ENCODE measurements at places on chromosomes 1 and 21. TPM values are rescaled to one million over a fixed set of nuclear protein-coding genes. Genes with fewer than 3 reads are reported as not detected.

DNA sequence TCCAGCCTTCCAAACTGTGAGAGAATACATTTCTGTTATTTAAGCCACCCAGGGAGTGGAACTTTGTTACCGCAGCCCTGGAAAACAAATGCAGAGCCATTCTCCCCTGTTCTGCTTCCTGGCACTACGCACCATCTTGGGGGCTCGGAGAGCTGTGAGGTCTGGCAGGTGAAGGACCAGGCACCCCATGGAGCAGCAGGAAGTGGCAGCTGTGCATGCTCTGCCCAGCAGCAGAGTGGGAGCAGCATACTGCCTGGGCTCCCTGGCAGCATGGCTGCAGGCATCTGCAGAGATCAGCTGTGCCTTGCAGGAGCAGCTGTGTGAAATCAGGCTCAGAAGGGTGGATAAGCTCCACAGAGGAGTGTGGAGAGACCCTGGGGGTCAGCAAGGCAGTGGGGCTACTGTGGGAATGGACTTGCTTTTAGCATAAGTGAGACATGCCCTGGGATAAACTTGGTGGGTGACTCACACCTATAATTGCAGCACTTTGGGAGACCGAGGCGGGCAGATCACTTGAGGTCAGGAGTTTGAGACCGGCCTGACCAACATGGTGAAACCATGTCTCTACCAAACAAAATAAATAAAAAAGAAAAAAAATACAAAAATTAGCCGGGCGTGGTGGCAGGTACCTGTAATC is 17.7 kb upstream of the ZSCAN20 start:
- no peak for DNase-seq

- DNase-seq = no peak
Observed at GRCh38 chr1:155761736-155762405, 73.0 kb downstream of the DAP3 start.

GRCh38 chr1:29584776-29585175 is 348.5 kb downstream of the PTPRU start:
- DNase-seq = no peak

- no peak for DNase-seq
Observed at GRCh38 chr1:27116232-27116631, 38.7 kb downstream of the SLC9A1 start.

DNA sequence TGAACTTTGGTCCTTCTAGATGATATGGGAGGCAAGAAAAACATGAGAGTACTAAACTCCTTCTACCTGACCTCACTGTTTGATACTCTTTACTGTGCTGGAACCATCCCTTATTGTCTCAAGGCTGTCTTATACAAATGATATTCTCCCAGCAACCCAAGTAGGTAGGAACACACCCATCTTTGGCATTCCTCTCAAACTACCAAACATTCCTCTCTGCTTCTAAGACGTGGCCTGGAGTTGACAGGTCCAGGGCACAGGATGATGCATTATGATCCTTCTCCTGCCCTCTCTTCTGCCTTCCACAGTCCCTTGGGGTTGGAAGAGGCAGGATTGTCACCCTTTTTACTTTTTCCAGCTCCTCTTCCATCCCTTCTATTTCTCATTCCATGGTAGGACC is 90.5 kb downstream of the SPATA17 start:
- DNase-seq = peak; percentile 50

GRCh38 chr1:244918421-244919319 is 54.3 kb upstream of the HNRNPU start:
- DNase-seq = peak; percentile 57

- peak; percentile 91 for DNase-seq
Observed at GRCh38 chr1:186183219-186183618, 191.8 kb downstream of the TPR start.

- no peak for DNase-seq
Observed at GRCh38 chr21:41908829-41909228, 29.7 kb upstream of the PRDM15 start.

- DNase-seq = peak; percentile 56
Observed at GRCh38 chr1:65820983-65821382, 28.3 kb downstream of the PDE4B start.

- DNase-seq = peak; percentile 52
Observed at GRCh38 chr1:56644919-56645676, at the start of gene PRKAA2. Gene PRKAA2 (plus strand): TSS chr1:56645314. CDS start chr1:56645388, 74 bp downstream.

DNA sequence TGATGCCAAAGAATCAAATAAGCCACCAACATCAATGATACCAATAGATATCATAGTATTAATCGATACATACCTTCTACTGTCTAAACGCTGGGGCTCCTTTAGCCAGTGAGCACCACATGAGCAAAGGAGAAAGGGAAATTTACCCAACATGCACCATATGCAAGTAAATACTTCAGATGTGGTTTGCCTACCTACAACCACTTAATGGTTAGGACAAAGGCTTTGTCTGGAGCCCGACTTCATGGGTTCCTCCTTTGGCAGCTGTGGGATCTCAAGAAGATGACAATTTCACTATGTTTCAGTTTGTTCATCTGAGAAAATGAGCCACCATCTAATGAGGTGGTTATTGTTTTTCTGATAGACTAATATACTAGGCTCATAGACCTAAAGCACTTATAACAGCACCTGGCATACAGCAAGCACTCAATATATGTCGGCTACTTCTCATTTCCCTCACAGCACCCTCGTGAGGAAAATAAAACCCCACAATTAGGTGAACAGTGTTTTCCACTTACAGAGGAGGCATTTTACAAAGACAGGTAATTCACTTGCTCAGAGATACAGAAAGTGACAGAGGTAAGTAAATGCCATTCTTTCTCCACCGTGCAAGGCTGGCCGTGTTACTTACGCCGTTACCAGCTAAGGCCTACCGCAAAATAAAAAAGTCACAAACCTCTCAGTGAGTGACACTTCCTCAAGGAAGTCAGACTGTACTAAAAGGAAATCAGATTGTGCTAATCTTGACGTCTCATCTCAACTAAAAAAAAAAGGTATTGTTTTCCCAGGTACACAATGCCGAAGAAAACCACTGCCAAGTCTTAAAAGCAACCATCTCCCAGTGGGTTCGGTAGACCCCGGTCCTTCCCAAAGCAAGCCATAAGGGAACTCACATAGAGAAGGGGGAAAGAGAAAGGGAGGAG is 1.6 kb downstream of the TTC13 start:
- DNase-seq = no peak

- DNase-seq = peak; percentile 53
Observed at GRCh38 chr1:234125283-234125682, 220.8 kb downstream of the SLC35F3 start.

- DNase-seq = peak; percentile 83
Observed at GRCh38 chr1:70090875-70091274, 114.5 kb downstream of the LRRC40 start.

DNA sequence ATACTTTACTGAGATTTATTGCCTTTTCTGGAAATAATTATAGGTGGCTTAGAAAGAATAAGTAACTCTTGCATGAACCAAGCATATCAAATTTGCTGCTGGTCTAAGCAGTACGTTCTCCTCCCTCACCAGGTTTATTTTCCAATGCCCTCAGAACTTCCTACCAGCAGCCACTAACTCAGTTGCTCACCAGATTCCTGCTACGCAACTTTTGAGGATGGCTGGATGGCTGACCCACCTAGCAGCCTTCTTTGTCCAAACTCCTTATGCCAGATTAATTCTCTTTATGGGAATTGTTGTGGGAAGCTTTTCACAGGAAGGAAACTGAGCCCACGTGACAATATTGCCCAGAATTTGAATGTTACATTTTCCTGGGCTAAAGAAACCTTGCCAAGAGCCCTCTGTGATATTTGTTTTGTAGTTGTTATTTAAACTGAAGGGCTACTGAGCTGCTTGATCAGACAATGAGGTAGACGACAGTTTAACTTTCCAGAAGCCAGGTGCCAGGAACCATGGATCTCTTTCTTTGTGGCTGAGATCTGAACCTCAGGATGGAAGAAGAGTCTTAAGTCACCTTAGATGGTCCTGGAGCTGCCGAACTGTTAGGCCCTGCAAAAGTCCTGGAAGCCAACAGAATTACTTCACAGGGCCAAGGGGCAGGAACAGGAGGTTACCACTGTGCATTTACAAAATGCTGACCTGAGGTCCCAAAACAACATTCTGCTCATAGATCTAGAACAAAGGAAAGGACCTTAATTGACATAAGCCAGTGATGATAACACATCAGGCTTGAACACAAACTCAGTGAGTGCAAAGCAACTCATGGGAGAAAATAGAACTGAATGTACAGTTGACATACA is 85.5 kb upstream of the ATP1A1 start:
- DNase-seq = no peak

- no peak for DNase-seq
Observed at GRCh38 chr1:75768016-75768415, 18.0 kb upstream of the RABGGTB start.

DNA sequence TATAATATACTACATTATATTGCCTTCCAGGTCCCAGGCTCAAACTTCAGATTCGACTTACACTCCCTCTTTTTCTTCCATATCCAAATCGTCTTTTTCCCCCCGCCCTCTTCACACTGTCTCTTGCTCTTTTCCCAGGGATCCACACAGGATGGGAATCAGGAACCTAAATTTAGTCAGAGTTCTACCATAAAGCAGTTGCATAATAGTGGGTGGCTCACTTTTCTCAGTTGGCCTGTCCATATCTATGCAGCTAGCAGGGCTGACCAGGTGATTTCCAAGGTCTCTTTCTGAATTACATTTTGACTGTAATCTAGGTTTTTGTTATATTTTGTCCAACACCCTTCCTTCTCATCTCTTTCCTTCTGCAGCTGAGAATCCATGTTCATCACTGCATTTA is 7.7 kb upstream of the BCAS2 start:
- no peak for DNase-seq

GRCh38 chr1:60891765-60892164 is 190.6 kb upstream of the NFIA start:
- DNase-seq = no peak

DNA sequence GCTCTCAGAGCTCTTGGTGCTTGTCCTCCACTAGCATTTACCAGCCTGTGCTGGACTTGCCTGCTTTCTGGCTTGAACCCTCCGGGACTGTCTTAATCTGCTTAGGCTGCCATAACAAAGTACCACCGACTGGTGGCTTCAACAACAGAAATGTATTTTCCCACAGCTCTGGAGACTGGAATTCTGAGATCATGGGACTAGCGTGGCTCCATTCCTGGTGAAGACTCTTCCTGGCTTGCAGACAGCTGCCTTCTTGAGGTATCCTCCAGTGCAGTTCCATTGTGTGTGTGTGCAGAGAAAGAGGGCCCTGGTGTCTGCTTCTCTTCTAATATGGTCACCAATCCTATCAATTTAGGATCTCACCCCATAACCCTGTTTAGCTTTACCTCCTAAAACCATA is 22.0 kb upstream of the RCAN1 start:
- no peak for DNase-seq

- no peak for DNase-seq
Observed at GRCh38 chr1:181846001-181846645, 215.4 kb downstream of the ZNF648 start.

- peak; percentile 93 for DNase-seq
Observed at GRCh38 chr1:39919545-39919944, 17.8 kb upstream of the MYCL start.

DNA sequence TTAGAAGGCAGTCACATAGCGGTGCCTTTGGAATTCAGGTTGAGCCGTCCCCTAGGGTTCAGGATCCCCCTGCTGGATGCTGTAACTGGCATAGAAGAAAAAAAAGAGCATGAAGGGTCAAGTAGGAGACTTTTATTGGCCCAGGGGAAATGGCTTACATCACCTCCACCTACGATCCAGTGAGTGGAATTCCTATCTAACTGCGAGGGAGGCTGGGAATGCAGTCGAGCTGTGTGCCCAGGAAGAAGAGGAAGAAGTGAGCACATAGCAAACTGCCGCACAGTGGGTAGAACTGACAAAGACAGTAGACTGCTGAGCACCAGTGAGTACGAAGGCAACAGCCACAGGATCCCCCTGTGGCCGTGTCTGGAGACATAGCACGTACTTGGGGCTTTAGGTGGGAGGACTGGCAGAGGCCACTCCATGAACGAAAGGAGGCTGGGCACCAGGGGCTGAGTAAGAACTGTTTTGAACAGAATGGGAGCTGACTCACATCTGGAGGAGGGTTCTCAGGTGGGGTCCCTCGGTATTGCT is 79.2 kb downstream of the RNF220 start:
- DNase-seq = no peak

GRCh38 chr1:40477678-40478053 is 576 bp downstream of the ZFP69 start:
- DNase-seq = no peak

DNA sequence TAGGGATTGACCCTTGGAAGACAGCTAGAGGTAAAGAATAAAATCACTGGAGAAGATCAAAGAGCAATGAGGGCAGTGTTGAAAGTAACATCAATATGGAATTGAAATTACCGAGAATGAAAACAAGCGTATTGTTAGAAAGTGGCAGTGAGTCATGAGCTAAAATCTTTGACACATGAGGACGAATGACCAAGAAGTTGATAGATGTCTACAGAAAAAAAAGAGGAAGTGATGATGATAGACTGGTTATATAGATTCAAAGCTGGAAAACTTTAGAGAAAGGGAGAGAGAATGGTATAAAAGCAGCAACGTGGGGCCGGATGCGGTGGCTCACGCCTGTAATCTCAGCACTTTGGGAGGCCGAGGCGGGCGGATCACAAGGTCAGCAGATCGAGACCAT is 12.5 kb upstream of the DNM3 start:
- no peak for DNase-seq

DNA sequence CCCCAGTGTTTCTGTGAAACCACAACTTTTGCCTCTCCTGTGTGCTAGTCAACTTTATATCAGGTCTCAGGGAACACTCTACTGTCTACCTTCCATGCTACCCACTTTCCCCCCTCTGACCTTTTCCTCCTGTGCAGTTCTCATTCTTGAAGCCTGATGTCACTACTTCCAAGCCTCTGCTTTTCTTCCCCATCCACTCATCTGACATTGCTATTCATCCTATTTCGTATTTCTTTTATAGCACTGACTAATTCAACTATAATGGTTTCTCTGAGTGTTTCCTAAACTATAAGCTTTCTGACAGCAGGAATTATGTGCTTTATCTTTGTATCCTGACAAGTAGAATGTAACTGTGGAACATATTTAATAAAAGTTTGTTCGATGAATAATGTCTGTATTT is 18.2 kb upstream of the DPH5 start:
- peak; percentile 25 for DNase-seq

GRCh38 chr21:44592446-44593311 is at the start of gene KRTAP10-6:
Gene KRTAP10-6 (minus strand): TSS chr21:44592505. CDS start chr21:44592484, 21 bp downstream.
- DNase-seq = no peak

Gene THEM5
- total RNA-seq = not detected

Gene EPHB2
- 21.0 TPM for total RNA-seq

Gene APOBEC4
- total RNA-seq = not detected

Gene CCDC17
- total RNA-seq = 1.9 TPM

Gene VASH2
- total RNA-seq = 4.7 TPM

Gene CELA3A
- total RNA-seq = not detected

Gene NCAM2
- total RNA-seq = 2.4 TPM

Gene TEKT2
- not detected for total RNA-seq

Gene RIPK4
- 333 TPM for total RNA-seq

Gene S100A9
- 482 TPM for total RNA-seq

Gene SNX7
- total RNA-seq = 36.5 TPM

Gene OR10Z1
- total RNA-seq = not detected

Gene MLLT11
- 12.3 TPM for total RNA-seq

Gene S100B
- not detected for total RNA-seq

Data from PC-3 (cell line).